ENCODE measurements at places on chromosomes 1 and 21.

DNA sequence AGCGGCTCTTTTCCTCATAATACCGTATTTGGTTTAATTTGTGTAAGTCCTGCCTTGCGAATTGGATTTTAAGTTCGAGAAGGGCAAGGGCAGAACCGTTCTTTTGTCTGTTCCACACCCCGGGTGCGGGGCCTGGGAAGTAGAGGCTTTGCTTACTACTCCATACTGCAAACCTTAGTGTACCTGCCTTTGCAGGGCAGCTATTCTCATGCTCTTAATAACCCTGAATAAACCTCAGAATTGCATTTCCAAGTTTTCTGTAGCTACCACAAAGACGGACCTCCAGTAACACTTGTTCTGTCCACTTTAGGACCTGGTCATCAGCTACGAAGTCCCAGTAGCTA is 657 bp upstream of the HNRNPU start:
- DNase-seq = peak; percentile 67

- no peak for DNase-seq
Observed at GRCh38 chr21:45089964-45090363, 15.6 kb downstream of the ADARB1 start.

GRCh38 chr1:31437433-31438037 is 24.5 kb downstream of the SERINC2 start:
- no peak for DNase-seq

GRCh38 chr1:90305577-90305976 is 310.7 kb downstream of the ZNF326 start:
- no peak for DNase-seq

GRCh38 chr1:163747855-163748254 is 426.1 kb downstream of the NUF2 start:
- no peak for DNase-seq

DNA sequence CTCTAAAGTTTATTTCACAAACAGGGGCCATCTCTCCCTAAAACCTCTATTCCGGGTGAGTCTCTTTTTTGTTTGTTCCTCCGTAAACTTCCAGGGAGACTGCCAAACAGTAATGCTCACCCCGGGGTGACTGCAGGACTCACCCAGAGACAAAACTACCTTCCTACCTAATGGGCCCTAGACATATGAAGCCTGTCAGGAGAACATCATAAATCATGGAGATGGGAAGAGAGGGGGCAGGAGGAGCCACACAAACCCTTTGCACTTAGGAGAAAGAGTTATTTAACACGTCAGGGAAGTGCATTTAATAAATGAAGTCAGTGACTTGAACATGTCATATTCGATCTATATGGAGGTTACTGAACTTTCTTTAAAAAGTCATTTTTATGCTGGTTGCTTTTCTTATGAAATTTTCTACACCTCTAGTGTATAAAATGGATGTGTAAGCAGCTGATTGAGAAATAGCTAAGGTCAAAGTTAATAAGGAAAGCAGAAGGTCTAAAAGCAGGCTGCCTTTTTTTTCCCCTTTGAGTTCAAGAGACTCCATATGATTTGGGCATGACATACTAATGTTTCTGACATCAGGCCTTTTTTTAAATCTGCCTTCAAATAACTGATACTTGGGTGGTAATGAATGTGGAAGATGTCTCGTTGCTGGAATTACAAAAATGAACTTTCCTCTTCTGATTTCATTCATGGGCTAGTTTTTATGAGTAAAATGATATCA is 286.9 kb upstream of the USP25 start:
- no peak for DNase-seq

All from islet precursor cell (in vitro differentiated cells).